ENCODE measurements at places on chromosomes 12 and 14. TPM values are rescaled to one million over a fixed set of nuclear protein-coding genes. Genes with fewer than 3 reads are reported as not detected.

DNA sequence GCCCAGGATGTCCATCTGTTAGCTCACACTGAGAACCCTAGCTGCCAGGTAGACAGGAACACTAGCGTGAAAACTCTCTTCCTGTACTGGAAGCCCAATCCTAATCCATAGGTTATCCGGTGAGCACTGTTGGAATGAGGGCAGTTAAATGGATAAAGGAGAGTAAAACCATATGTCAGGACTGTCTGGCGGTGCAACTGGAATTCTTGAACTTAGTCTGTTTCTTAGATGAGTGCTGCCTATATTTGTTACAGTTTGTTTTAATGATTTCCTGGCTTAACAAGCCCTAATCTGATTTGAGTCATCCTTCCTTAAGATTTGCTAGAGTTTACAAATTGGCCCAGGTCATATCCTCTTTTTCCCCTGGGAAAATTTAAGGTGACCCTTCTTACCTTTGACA lies 104.7 kb downstream of the ANO4 start:
- no peak for DNase-seq

GRCh38 chr14:85295318-85295717 lies 234.6 kb upstream of the FLRT2 start:
- DNase-seq, result no peak

The LEMD3 gene
- 24.8 TPM for total RNA-seq

The RGS6 gene
- total RNA-seq, result not detected

The ENDOU gene
- total RNA-seq, result not detected
